Hepatocyte (in vitro differentiated cells): ENCODE measurements at places on chromosomes 6 and 20. TPM values are rescaled to one million over a fixed set of nuclear protein-coding genes. Genes with fewer than 3 reads are reported as not detected.

The GMPR gene
- 16.5 and 16.6 TPM in 2 replicates for polyA plus RNA-seq

The MATN4 gene
- polyA plus RNA-seq = 0.50 TPM in 1 of 2 replicates, not detected in the other

The SLC35A1 gene
- polyA plus RNA-seq = 20.1 and 30.3 TPM in 2 replicates

The LHFPL5 gene
- 0.10 TPM in 1 of 2 replicates, not detected in the other for polyA plus RNA-seq

The LPIN3 gene
- 18.1 and 23.4 TPM in 2 replicates for polyA plus RNA-seq

The TCP11 gene
- not detected in 2 replicates for polyA plus RNA-seq

The CAGE1 gene
- not detected in 2 replicates for polyA plus RNA-seq

The CNKSR3 gene
- polyA plus RNA-seq = 22.4 and 27.4 TPM in 2 replicates

The MEP1A gene
- 38.9 and 62.8 TPM in 2 replicates for polyA plus RNA-seq

The C6orf58 gene
- polyA plus RNA-seq = not detected in 2 replicates

The LAMA2 gene
- polyA plus RNA-seq = 11.1 and 12.3 TPM in 2 replicates

GRCh38 chr6:680666-681340 is 12.1 kb downstream of the EXOC2 start:
- DNase-seq = no peak

DNA sequence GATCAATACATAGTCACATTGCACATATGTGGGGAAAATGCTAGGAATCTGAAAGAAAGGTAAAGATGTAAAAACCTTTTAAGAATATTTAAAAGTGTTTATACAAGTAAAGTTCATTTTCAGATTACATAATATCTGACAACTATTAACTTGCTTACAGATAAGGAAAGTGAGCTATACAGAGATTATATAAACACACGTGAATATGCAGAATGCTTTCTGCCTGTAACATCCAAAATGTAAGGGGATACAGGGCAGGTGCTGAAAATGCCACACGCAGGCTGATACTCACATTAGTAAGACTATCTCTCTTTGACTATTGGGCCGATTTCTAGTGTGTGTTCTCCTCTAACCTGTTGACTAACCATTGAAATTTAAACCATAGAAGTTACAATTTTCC is 17.9 kb upstream of the MAP7 start:
- no peak for DNase-seq

DNA sequence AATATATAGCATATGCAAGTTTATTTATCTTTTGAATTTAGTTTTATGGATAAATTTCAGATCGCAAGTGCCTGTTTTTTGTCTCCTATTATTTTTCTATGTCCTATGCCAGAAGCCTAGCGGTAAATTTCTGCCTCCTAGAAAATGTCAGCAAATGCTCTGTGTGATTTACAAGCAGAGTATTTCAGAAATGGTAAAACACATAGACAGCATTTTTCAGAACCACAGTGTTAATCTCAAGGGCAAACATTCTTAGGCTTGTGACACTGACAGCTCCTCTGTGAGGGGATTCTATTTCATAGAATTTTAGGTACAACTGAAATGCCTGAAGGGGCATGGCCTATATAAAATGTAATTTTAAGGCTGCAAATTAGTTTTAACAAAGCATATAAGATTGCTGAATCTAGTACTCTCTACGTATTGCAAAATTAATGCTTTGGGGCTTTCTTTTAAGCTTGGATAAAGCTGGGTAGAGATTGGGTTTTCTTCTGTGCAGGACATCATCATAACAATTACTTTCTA is 89.9 kb upstream of the PTCHD4 start:
- DNase-seq = no peak

- DNase-seq = no peak
Observed at GRCh38 chr6:16217156-16217721, 21.1 kb upstream of the GMPR start.

DNA sequence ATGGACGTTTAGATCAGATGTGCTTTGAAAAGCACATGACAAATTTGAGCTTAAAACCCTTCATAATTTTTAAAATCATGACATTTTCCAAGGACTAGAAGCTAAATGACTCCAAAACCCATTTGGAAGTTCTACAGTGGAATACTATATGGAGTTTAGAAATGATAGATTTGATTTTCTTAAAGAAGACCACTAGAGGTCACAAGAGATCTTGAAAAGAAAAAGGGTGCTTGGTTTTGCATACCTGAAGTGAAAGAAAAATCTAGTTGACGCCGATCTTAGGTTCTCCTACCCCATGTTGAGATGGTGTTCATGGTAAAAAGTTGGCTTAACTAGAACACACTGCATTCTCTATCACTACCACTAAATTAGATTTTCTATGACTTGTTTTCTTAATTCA is 31.5 kb downstream of the CFAP61 start:
- peak; percentile 54 for DNase-seq

- no peak for DNase-seq
Observed at GRCh38 chr6:33151050-33151449, 41.2 kb downstream of the COL11A2 start.

GRCh38 chr20:341682-342081 is 5.2 kb upstream of the NRSN2 start:
- peak; percentile 42 for DNase-seq

DNA sequence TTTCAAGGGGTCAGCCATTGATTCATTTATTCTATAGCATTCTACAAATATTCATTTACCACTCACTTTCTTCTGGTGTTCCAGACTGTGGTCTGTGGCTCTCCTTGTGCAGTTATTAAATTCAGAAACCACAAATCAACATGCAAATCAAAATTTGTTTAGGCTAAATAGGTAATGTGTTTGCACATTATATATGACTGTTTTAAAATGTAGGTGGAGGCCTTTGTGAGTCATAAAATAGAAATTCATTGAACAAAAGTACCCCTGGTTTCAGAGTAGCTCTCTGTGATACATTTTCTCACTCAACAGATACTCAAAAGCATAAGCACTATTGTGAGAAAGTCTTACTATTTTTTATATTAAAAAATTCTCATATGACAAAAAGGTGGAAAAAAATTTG is 385.5 kb upstream of the TSHZ2 start:
- DNase-seq = no peak

- DNase-seq = no peak
Observed at GRCh38 chr6:1839361-1839760, 229.6 kb downstream of the FOXC1 start.

- no peak for DNase-seq
Observed at GRCh38 chr20:57610261-57610952, 9.8 kb downstream of the ZBP1 start.

- no peak for DNase-seq
Observed at GRCh38 chr6:139553916-139554315, 179.5 kb upstream of the CITED2 start.

- peak; percentile 78 for DNase-seq
Observed at GRCh38 chr20:3045042-3045815, 623 bp upstream of the MRPS26 start.

GRCh38 chr6:166402582-166403277 is 20.0 kb upstream of the MPC1 start:
- no peak for DNase-seq

- no peak for DNase-seq
Observed at GRCh38 chr20:15940127-15940526, 633.1 kb downstream of the KIF16B start.

GRCh38 chr6:153425536-153425935 is 294.5 kb upstream of the RGS17 start:
- DNase-seq = no peak

DNA sequence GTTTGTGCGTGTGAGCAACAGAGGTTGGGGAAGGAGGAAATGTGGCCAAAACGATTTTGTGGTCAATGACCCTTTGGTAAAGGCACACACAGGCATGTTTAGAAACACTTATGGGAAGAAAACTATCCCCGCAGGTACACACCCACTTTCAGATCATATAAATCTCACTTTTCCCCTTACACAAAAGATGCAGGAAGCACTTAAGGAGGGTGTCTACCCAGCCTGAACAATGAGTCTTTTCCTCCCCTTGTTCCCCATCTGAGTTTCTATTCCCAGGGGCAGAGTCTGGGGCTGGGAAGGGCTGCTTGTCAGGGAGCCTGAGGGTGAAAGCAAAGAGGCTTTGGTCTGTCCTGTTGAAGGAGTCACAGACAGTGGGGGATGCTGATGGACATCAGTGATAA is 193.2 kb upstream of the SALL4 start:
- DNase-seq = no peak

DNA sequence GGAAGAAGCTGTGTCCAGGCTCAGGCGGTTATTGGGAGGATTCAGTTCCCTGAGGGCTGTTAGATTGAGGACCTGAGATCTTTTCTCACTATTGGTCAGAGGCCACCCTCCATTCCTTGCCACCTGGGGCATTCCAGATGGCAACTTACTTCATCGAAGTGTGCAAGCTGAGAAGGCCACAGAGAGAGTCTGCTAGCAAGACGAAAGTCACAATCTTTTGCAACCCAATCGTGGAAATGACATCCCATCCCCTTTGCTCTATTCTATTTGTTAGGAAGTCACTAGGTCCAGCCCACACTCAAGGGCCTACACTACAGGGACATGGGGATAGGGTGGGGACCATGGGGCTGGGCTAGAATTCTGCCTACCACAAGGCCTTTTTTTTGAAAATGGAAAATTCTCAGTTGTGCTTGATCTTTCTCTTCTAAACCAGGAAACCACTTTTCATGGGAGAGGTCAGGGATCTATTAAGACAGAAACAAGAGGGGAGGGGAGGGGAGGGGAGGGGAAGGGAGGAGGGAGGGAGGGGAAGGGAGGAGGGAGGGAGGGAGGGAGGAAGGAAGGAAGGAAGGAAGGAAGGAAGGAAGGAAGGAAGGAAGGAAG is 217.2 kb downstream of the BCAS1 start:
- DNase-seq = no peak

- no peak for DNase-seq
Observed at GRCh38 chr6:38180586-38180985, 361.1 kb downstream of the ZFAND3 start.
